ENCODE measurements at places on chromosomes 11 and 22.

DNA sequence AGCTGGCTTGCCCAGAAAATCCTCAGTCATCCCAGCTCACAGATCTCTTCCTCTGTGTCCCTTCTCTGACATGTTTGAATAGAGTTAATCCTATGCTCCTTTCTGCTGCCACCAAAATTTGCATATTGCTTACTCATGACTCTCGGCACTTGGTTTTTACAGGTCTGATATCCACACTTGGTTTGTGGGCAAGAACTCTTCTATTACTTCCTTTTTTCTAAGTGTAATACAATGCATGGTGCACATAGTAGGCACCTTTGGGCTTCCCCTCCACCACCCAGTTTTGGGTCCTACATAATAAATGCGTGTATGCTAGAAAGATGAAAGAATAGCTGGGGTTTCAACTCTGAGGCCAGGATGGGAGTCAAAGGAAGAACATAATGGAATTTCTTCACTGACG is 69.7 kb upstream of the GRK3 start:
- no peak for DNase-seq

GRCh38 chr11:125872138-125872491 is 15.4 kb upstream of the HYLS1 start:
- no peak for DNase-seq

GRCh38 chr11:10323793-10324170 is 18.9 kb downstream of the ADM start:
- no peak for DNase-seq

DNA sequence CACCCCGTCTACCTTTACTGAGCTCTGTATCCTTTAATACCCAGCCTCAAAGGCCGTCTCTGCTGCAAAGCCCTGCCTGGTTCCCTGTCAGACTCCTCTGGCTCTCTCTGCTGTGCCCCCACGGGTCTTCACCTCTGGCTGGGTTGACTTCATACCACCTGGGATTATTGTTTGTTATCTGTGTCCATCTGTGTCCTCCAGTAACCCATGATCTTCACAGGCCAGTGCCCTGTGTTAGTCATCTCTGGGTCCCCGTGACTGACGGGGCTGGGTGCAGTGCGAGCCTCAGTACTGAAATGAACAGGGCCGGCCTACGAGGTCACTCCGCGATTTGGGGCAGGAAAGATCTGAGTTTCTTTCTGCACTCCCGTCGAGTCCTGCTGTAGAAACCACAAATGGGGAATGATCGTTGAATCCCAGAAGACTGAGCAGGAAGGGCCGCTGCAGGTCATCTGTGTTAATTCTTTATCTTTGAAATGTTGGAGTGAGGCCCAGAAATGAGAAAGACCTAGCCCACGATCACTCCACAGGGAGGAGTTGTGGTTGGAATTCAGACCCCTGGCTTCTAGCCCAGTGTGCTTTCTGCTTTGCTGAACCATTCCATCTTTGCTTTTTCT is 12.3 kb upstream of the TUB start:
- no peak for DNase-seq

GRCh38 chr22:23783265-23784150 is 3.3 kb upstream of the SMARCB1 start:
- DNase-seq, result no peak

GRCh38 chr22:17265649-17266248 is 46.5 kb upstream of the ADA2 start:
- no peak for DNase-seq

DNA sequence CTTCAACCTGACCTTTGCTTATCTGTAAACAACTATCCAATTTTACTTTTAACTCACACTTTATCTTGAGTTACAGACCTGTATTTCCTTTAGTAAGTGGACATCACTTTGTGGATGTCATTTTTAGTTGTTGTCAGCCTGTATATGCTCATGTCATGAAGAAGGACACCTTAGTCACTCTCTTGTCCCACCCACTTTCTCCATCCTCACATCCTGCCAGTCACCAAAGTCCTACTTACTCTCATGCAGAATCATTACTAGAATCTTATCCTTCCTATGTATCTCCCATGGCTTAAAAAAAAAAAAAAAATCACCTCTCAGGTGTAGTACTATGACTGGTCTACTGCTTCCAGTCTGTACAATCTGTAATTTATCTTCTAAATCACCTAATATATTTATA is 43.3 kb downstream of the SESN3 start:
- no peak for DNase-seq

DNA sequence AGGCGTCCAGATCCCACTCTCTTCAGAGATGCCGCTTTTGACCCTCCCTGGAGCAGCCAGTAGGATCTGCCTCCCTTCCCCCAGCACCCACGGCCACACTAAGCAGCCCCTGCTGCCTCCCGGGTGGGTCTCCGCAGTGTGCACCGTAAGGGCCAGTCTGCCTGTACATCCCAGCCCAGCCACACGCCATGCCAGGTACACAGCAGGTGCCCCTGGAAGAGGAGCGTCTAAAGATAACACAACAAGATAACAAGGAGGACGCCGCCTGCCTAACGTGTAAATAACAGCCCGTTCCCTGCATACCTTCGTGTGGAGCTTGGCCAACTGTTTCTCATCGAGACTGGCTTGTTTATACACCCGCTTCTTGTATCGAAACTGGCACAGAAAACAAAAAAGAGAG is 139.4 kb downstream of the SHANK2 start:
- no peak for DNase-seq

- DNase-seq, result no peak
Observed at GRCh38 chr11:35484435-35484834, 41.0 kb downstream of the PAMR1 start.

- DNase-seq, result no peak
Observed at GRCh38 chr22:41565403-41566054, 4.7 kb downstream of the CSDC2 start.

Measured in NCI-H2081 (cell line).